T-helper 1 cell (primary cell): ENCODE measurements at places on chromosomes 4 and X.

GRCh38 chrX:101369687-101370086, 16.3 kb downstream of the BTK start:
- DNase-seq, result no peak

DNA sequence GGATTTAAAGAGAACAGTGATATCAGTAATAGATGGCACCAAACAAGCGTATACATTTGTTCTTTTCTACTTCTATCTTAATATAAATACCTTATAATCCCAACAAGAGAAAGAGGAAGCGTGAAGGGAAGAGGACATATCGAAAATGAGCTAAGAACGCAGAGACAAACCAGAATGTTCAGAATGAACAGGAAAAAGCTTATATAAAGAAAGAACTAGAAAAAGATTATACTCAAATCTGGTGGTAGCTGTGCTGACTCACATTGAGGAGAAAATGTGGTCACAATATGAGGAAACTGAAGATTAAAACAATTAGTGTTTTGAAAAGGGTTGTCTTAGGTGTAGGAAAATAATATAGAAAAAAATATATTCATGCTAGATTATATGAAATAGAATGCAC, 2.0 kb upstream of the GPR34 start:
- no peak for DNase-seq

DNA sequence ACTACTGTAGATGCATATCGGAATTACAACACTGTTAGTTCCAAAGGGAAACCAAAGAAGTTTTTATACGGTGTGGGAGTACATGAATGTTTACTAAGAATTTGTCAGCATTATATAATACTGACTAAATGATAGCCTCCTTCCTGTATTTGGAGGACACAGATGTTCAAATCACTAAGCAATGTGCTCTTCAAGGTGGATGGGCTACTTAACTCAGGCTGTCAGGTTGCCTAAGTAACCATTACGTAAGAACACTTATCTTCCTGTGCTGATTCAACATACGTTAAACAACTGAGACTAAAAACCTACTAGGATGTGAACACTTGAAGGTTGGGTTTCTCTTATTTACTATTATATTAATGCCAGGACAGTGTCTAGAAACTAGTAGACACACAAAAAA, 81.9 kb upstream of the HPGD start:
- DNase-seq, result no peak

- DNase-seq, result no peak
Observed at GRCh38 chr4:88531549-88531948, 8.0 kb upstream of the PYURF start.

GRCh38 chr4:40308528-40309122, 26.5 kb upstream of the CHRNA9 start:
- DNase-seq, result no peak

- DNase-seq, result no peak
Observed at GRCh38 chr4:71230271-71231128, 108.3 kb upstream of the SLC4A4 start.

GRCh38 chrX:9438933-9439494, 25.8 kb upstream of the TBL1X start:
- DNase-seq, result no peak

DNA sequence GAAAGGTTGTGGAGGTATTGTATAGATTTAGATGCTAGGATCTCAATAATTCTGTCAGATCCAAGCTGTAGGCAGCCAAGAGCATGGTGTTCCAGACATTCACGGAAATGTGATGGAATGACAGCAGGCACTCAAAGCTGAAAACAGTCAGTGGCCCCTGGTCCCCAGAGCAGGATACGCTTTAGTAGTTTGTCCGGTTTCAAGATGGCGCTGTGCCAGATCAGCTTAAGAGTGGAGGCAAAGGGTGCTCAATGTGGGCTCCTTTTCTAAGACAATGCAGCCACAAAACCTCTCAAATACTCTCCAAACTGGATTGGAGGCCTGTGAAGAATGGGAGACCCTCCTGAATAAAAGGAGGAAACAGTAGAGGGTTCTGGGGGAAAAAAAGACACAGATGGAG, 291.2 kb upstream of the HS3ST1 start:
- DNase-seq, result no peak

DNA sequence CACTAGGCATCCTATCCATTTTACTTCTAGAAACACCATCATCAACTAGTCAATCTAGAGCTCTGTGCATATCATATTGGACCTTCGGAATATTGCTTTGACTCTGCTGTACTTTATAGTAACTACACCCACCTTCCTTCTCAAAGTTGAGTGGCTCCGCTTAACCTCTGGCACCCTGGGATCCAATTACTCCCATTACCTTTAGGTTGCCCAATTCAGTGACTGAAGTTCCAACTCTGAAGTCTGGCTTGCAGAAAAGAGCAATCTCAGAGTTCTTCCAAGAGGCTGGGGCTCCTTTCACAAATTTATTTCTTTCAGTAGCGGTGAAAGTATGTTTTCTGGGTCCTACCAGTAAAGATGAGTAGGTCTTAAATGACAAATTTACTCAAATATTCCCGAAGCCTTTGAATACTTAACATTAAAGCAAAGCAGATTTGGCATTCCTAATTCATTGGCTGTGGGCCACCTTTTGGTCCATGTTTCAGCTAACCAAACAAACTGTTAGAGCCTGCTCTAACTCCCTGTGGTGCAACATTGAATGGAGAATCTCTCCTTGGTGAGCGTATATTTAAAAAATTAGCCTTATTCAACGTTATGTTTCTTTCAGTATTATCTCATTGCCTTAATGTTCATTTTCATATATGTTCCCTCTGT, 1215.8 kb downstream of the RAPGEF2 start:
- no peak for DNase-seq
